GM23248 (cell line): ENCODE measurements at places on chromosomes 6 and 20. TPM values are rescaled to one million over a fixed set of nuclear protein-coding genes. Genes with fewer than 3 reads are reported as not detected.

- peaks cover 34% of the 10 kb centered on the region for H3K4me1 ChIP-seq
- no peak overlapping the region for H3K4me3 ChIP-seq
- no peak overlapping the region for H3K27ac ChIP-seq
- no peak for DNase-seq
- H3K27me3 ChIP-seq: no peaks in the 10 kb centered on the region
- no peaks in the 10 kb centered on the region for H3K36me3 ChIP-seq
Observed at GRCh38 chr20:47347661-47348435, 8.7 kb downstream of the ZMYND8 start.

DNA sequence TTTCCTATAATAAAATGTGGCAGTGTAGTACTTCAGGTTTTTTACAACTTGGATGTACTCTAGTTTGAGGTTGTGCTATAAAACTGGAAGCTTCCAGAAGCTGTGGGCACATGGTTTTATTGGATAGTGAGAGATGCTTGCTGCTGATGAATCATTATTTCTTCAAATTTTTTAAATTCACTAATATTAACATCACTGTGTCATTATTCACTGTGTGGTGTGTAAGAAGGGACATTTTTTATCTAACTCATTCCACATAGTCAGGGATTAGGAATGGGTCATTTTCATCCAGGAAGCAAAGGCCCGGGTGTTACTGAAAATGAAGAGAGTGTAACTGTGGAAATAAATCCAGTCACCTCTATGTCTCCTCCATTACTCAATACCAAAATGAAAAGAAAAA lies 421.0 kb downstream of the TENT5A start:
- no peak overlapping the region for H3K4me3 ChIP-seq
- H3K27me3 ChIP-seq: no peaks in the 10 kb centered on the region
- H3K36me3 ChIP-seq: no peaks in the 10 kb centered on the region
- peaks cover 36% of the 10 kb centered on the region for H3K4me1 ChIP-seq

DNA sequence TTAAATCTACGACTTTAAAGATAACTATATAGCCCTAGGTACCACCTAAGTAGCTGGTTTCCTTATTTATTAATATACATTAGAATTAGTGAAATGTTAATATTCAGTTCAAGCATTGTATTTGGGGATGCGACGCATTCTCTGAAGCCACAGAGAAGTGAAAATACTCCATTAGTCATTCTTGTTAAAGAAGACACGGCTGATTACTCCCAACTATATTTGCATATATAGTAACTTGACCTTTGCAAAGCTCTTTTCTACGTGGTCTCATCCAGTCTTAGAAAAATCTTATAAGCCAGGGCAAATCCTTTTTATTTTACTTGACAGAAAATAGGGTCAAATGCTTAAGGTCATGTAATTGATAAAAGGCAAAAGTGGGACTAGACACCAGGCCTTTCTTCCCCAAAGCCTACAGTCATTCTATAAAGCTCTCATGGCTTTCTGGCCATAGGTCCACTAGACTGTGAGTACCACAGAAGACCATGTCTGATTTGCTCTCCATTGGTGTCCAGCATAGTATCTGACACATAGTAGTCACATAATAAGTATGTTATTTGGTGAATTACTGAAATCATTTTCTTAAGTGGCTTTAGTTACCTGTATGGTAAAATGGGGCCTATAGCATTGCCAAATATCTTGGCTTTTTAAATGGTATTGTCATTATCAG lies 11.3 kb downstream of the ZHX3 start:
- H3K27ac ChIP-seq: no peak overlapping the region
- no peak for DNase-seq
- no peaks in the 10 kb centered on the region for H3K36me3 ChIP-seq
- no peak overlapping the region for H3K4me3 ChIP-seq

SMOC2 gene
- total RNA-seq: not detected in 2 replicates

GRCh38 chr20:52244702-52245101 lies 53.1 kb upstream of the ZFP64 start:
- H3K36me3 ChIP-seq: no peaks in the 10 kb centered on the region
- H3K27ac ChIP-seq: no peak overlapping the region
- H3K4me1 ChIP-seq: no peaks in the 10 kb centered on the region
- no peak for DNase-seq
- H3K4me3 ChIP-seq: no peak overlapping the region
- no peaks in the 10 kb centered on the region for H3K27me3 ChIP-seq

DNA sequence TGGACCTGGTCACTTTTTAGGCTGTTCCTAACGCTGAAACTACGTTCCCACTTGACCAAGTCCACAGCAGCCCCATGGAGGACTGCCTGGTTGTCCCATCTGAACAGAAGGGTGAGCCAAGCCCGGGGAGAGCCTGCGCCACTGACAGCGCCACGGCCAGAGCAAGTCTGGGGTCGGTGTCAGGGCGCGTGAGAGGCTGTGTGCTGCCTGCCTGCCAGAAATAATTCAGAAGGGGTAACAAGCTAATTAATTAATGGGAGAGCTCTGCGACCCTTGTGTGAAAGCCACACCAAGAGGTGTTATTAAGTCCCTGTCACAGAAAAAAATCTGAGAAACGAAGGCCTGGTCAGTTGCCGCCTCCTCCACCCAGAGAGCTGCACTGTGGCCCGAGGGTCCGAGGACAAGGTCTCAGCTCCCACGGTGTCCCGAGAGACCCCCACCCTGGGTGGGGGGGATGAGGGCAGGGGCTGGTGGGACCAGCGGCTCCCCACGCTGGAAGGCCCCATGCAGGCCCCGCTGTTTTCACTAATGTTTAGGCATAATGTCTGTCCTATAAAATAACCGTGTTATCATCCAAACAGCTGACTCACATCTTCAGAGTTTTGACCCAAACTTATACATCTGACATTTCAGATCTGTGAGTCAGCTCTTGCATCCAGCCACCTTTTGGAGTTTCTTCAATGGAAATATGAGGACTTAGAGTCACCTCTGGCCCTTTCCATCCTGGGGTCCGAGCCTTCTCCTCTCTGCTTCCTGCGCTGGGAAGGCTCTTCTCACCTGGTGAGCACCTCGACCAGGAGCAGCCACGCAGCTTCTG lies 58.5 kb downstream of the DLL1 start:
- H3K4me1 ChIP-seq: no peaks in the 10 kb centered on the region
- no peaks in the 10 kb centered on the region; the same call in 1 of the 2 replicates for H3K27me3 ChIP-seq
- H3K36me3 ChIP-seq: no peaks in the 10 kb centered on the region
- no peak overlapping the region for H3K4me3 ChIP-seq
- peak; percentile 31 for DNase-seq

DNA sequence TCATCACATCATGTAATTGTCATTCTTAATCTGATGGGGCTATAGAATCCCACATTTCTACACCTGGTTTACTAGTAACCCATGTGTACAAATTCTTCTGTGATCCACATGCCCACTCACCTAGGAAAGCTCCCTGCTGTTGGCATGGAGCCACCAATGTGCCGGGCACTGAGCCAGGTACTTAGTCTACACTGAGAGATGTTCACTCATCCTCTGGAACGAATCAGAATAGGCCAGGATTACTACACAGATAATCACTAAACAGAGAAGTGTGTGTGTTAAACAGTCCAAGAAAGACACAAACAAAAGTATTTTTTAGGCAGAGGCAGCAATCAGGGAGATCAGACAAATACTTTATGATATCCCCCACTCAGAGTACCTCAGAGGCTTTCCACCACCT lies 193.2 kb upstream of the VGLL2 start:
- no peak overlapping the region for H3K27ac ChIP-seq
- H3K4me3 ChIP-seq: no peak overlapping the region
- no peaks in the 10 kb centered on the region for H3K27me3 ChIP-seq
- H3K36me3 ChIP-seq: no peaks in the 10 kb centered on the region

PTGIS gene
- 178 and 192 TPM in 2 replicates for total RNA-seq

GRCh38 chr6:119454714-119455113 lies 105.2 kb upstream of the MAN1A1 start:
- H3K27ac ChIP-seq: no peak overlapping the region
- H3K4me1 ChIP-seq: peaks cover 5% of the 10 kb centered on the region; the same call in 1 of the 2 replicates
- H3K4me3 ChIP-seq: no peak overlapping the region
- H3K36me3 ChIP-seq: no peaks in the 10 kb centered on the region
- peak; percentile 53 for DNase-seq

DNA sequence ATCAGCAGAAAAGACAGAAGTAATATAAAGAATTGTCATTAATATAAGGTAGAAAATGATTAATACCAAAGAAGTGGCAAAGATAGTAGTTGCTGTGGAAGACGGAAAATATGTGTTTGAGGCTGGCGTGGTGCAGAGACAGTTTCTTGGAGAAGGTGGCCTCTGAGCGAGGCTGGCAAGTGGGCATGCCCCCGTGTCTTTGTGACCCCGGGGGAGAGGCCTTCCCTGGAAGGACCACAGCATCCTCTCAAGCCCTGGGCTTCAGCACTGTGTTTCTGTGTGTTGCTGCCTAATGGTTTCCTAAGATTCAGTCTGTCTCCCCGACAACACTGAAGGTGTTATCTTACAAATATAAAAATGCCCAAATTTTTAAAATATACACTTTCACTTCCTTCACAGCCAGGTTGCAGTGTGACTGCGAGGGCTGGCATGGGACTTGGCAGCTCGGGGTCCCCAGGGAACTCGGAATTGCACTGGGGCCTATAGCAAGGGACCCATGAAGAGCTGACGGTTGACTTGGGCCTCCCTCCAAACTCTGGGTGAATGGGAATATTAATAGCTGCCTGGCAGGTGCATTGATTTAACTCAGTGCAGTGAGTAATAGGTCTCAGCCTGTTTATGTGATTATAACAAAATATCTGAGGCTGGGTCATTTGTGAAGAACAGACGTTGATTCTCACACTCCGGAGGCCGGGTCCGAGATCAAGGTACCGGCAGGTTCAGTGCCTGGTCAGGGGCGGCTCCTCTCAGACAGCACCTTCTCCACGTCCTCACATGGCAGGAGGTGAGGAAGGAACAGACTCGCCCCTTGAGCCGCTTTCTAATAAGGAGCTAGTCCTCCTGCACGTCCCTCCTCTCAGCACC lies 47.4 kb upstream of the AFDN start:
- H3K4me3 ChIP-seq: no peak overlapping the region
- no peak overlapping the region for H3K27ac ChIP-seq
- no peaks in the 10 kb centered on the region for H3K36me3 ChIP-seq
- no peak for DNase-seq
- H3K4me1 ChIP-seq: no peaks in the 10 kb centered on the region

NMBR gene
- not detected in 2 replicates for total RNA-seq

GRCh38 chr20:12030470-12030869 lies 112.8 kb downstream of the BTBD3 start:
- H3K27me3 ChIP-seq: no peaks in the 10 kb centered on the region
- no peak for DNase-seq
- H3K36me3 ChIP-seq: no peaks in the 10 kb centered on the region

GRCh38 chr6:168428052-168428826 lies 12.7 kb upstream of the SMOC2 start:
- no peak overlapping the region for H3K27ac ChIP-seq
- no peaks in the 10 kb centered on the region for H3K27me3 ChIP-seq
- no peaks in the 10 kb centered on the region for H3K36me3 ChIP-seq
- H3K4me1 ChIP-seq: no peaks in the 10 kb centered on the region
- no peak overlapping the region for H3K4me3 ChIP-seq
- no peak for DNase-seq

SLC2A4RG gene
- 63.9 and 64.9 TPM in 2 replicates for total RNA-seq

DNA sequence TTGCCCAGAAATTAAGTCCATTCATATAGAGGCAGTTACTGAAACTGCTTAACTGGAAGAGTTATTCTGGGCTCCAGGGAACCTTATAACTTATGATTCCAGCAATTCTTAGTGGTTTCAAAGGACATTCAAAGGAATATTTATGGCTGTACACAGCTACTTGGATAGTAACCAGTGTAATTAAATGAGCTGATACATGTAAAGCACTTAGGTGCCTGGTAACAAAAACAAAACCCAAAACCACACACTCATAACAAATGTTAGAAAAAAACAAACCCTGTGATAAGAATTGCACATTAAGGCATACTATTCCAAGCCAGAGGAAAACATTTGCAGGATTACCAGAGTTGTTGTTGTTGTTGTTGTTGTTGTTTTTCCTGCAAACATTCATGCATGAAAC lies 51.5 kb downstream of the STK4 start:
- no peak overlapping the region for H3K27ac ChIP-seq
- no peaks in the 10 kb centered on the region for H3K27me3 ChIP-seq
- no peak overlapping the region for H3K4me3 ChIP-seq
- DNase-seq: no peak

DNA sequence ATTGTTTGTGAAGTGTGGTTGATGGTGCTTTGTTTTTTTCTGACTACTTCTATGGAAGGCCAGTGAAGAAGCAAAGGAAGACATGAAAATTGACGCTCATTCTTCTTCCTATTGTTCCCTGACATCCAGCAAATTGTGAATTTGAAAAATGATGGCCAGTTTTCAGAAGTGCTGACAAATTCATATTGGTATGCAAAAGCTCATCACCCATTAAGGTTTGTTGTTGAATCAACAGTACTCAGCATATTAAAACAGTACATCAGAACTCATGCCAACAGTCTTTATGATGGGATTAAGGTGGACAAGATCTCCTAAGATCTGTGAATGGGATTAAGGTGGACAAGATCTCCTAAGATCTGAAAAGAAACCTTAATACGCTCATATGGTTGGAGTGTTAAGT lies 1.0 kb upstream of the MTG2 start:
- H3K27ac ChIP-seq: peak overlapping the region; percentile 83
- no peaks in the 10 kb centered on the region for H3K27me3 ChIP-seq
- DNase-seq: peak; percentile 21
- H3K4me1 ChIP-seq: peaks cover 20% of the 10 kb centered on the region
- peak overlapping the region; percentile 99 for H3K4me3 ChIP-seq
- peaks cover 4% of the 10 kb centered on the region; the same call in 1 of the 2 replicates for H3K36me3 ChIP-seq

GRCh38 chr20:2507464-2507863 lies 1.3 kb downstream of the ZNF343 start:
- peak overlapping the region; percentile 71 for H3K27ac ChIP-seq
- no peaks in the 10 kb centered on the region for H3K36me3 ChIP-seq
- H3K4me1 ChIP-seq: peaks cover 13% of the 10 kb centered on the region; the same call in 1 of the 2 replicates
- no peaks in the 10 kb centered on the region for H3K27me3 ChIP-seq
- DNase-seq: peak; percentile 43

DNA sequence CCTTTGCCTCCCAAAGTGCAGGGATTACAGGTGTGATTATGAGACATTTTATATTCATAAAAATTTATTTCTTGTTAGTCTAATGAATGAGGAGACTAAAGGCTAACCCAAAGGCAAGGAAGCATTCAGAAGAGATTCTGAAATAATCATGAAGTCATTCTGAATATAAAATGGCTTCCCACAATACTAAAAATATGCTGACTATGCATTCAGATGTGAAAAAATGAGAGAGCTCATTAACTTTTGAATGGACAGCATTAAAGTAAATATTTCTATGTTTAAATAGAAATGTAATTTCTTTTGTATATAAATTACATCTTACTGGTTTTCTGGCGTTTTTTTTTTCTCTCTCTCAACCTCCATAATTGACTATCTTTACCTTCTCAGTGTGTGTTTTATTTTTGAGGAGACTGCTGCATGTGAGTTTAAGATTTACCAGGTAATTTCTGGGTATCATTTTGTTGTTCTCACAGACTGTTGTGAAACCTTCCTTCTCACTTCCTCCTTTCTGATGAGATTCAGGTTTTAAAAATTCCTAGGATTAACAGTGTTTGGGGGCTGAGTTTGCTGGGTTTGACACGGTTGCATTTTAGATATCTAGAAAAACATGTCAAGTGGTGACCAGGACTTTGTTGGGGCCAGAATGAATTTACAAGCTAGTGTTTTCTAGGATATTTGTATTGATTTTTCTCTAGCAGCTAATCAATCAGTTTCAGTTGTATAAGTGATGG lies 316.6 kb downstream of the CDKAL1 start:
- H3K36me3 ChIP-seq: no peaks in the 10 kb centered on the region
- no peaks in the 10 kb centered on the region for H3K27me3 ChIP-seq
- DNase-seq: no peak
- no peaks in the 10 kb centered on the region for H3K4me1 ChIP-seq
- H3K27ac ChIP-seq: no peak overlapping the region
- no peak overlapping the region for H3K4me3 ChIP-seq
